NCI-H2081 (cell line): ENCODE measurements at places on chromosomes 13 and 19.

- DNase-seq: peak; percentile 60
Measured at GRCh38 chr13:96089749-96090239, at the start of gene HS6ST3. HS6ST3 (plus strand) TSS chr13:96090107.

DNA sequence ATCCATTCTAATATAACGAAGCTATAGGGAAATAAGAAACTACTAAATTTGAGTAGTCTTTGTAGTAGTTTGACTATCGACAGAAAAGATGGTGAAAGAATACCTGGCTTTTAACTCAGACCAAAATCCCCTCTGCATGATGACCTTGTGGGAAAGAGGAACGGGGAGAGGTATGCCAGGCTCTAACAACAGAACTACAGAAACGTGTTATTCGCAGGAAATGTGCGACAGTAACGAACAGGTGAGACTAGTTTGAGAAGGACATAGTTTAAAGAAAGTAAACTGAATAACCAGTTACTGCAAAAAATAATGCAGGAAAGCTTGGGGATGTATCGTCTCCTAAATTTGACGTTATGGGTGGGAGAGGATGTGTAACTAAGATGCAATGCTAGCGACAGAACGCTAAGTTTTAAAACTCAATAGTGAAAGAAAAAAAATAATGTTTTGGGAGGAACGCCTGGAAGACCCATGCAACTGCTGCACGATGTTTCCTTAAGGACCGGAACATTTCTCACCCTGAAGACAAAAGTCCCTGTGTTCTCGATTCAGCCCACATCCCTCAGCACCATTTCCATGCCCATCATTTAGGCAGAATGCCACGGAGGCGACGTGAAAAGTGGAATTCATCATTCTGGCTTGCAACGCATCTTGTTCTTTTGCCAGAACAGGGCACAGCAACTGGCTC lies 1.6 kb upstream of the RAP2A start:
- peak; percentile 45 for DNase-seq

- DNase-seq: no peak
Measured at GRCh38 chr13:64311948-64312347, 2896.3 kb upstream of the PCDH20 start.

DNA sequence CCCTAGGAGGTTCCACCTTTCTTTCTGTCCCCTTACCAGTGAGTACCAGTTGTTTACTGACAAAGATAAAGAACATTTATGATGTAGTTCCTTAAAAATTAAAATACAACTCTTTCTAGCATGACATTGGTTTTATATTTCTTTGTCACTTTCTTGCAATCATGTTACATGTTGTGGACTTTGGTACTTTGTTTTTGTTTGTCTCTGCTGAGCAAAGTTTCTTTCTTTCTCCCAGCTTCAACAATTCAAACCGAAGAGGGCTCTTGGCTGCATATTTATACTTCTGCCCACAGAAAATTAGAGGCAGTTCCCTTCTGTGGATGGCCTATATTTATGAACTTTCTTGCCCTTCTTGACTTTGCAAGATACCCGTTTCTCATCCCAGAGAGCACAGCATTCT lies 201.2 kb downstream of the MTUS2 start:
- DNase-seq: no peak

GRCh38 chr19:19633711-19634515 lies 5.9 kb upstream of the LPAR2 start:
- no peak for DNase-seq

DNA sequence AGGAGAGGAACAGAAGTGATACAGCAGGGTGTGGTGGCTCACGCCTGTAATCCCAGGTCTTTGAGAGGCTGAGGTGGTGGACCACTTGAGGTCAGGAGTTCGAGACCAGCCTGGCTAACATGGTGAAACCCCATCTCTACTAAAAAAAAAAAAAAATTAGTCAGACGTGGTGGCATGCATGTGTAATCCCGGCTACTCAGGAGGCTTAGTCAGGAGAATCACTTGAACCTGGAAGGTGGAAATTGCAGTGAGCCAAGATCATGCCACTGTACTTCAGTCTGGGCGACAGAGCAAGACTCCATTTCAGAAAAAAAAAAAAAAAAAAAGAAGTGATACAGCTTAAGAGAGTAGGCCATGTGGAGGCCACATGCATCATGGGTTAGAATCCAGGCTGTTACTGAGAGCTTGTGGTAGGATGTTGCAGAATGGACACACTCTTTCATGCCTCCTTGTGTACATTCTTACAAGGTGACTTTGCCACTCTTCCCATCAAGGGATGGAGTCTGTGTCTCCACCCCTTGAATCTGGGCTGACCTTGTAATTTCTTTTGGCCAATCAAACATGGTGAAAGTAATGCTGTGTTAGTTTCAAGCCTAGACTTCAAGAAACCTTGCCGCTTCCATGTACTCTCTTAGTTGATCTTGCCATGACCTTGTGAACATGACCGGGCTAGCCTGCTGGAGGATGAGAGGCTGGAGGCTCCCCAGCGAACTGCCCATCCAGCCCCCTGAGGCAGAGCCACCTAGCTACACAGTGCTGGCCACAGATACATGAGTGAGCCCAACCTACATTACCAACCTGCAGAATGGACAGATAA lies 12.3 kb downstream of the FAM187B start:
- no peak for DNase-seq
